Activated CD4-positive, alpha-beta T cell treated with anti-CD3 and anti-CD28 coated beads, Interleukin-2, amount 50 U/mL, for 4 hours (primary cell): ENCODE measurements at places on chromosomes 6 and 20.

GRCh38 chr6:63268574-63268973 lies 51.2 kb downstream of the LGSN start:
- no peak for DNase-seq

DNA sequence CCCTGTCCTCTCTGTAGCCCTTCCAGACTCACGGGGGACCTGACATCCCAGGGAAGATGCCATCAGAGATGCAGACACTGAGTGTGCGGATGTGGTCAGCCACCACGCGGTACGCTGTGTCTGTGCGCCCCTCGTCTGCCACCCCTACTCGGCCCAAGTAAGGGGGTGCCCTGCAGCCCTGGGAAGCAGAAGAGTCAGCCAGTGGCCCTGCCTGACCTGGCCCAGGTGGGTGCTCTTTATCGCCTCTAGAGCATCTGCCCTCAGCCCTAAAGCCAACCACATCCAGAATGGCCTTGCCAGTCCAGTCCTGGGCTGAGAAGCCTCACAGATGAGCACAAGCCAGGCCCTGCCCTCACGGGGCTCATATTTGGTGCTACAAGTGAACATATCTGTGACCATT lies 5.9 kb downstream of the AARS2 start:
- no peak for DNase-seq

GRCh38 chr6:160347259-160348222 lies 637 bp upstream of the SLC22A3 start:
- DNase-seq = no peak

- no peak for DNase-seq
These were observed 30.0 kb downstream of the SLC22A3 start for GRCh38 chr6:160378218-160378617.

- no peak for DNase-seq
These were observed 13.1 kb upstream of the RAET1L start for GRCh38 chr6:150038202-150039062.

DNA sequence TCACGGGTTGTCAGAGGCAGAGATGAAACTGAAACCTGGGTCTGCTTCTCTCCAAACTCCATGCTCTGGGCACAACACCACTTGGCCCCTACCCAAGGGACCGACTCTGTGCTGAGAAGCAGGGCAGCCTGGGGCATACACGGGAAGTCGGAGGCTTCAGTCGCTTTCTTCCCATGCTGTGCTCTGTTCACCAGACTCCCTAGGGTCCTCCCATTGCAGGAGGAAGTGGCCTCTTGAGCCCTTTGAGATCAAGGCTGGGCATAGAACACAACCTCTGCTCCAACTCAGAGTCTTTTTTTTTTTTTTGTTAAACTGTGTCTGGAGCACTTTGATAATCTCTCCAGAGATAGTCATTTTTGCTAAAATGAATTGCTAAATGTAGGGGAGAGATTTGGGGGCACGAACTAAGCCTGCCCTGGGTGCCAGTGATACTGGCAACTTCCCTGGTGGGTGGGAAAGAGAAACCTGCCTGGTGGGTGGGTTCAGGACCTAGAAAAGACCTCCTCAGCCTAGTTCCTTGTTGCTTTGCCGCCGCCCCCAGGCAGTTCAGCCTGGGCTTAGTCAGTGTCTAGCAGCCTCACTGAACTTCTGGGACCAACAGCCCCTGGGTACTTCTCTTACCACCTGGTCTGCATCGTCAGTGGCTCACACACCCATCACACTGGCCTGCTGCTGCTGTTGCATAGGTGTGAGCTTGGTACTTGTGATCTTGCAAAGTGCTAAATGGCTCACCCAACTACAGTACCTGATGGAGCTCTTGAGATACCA lies 62.0 kb downstream of the PPP1R14C start:
- DNase-seq = no peak

GRCh38 chr6:133248241-133249001 lies 7.3 kb downstream of the EYA4 start:
- DNase-seq = no peak

DNA sequence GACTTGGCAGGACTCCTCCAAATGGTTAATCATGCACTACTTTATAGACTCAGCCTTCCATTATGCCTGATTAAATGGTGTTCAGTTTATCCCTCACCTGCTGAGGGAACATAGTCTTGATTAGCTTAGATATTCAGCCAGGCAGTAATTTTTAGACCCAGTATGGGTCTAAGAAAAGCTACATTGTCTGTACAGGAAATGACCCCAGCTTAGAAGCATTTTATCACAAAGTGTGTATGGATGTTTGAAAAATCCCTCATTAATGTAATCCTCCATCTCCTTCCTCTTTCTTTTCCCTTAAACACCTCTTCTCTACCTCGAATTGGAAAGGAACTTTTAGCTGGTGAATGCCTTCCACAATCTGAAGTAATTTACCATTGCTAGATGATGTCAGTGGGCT lies 252.2 kb upstream of the BMP2 start:
- no peak for DNase-seq

- peak; percentile 66 for DNase-seq
These were observed 39.8 kb downstream of the GNAS start for GRCh38 chr20:58892141-58892931.

DNA sequence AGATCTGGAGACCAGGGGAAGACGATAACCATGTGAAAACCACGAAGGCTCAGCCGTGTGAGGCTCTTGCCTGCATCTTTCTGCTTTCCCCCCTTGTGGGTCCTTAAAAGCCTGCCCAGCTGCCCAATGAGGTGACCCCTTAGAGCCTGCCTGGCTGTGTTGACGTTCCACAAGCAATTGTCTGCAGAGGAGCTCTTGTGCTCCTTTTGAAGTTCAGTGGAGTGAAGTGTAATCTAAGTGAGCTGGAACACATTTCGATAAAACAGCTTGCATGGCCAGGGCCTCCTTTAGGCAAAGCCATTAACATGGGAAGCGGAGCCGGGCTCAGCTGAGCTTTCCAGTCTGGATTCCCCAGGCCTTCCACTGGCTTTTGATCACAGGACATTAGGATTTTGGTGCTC lies 27.3 kb upstream of the TCP11 start:
- DNase-seq = no peak

DNA sequence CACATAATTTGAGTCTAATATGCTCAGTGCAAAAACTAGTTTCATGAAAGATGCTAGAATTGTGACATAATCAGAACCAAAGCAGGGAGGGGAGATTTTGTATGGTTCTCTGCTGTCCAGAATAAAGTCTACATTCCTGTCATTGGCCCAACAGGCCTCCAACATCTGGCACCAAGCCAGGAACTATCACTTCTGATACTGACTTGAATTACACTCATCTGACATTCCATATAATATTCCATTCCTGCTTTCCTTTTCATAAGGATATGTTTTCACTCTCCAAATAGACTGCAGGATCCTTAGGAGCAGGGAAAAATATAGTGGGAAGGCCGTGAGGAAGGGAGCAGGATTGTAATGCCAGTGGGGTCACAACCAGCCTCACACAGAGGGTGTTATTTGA lies 84.6 kb upstream of the BTN3A2 start:
- no peak for DNase-seq

- no peak for DNase-seq
These were observed 515.5 kb downstream of the COL12A1 start for GRCh38 chr6:74690365-74690764.

GRCh38 chr6:21501021-21501354 lies 92.6 kb upstream of the SOX4 start:
- DNase-seq = no peak

GRCh38 chr6:83169106-83169505 lies 24.0 kb downstream of the PGM3 start:
- DNase-seq = no peak

GRCh38 chr6:54327631-54328030 lies 19.4 kb downstream of the TINAG start:
- no peak for DNase-seq

GRCh38 chr6:31622684-31623091 lies 2.2 kb downstream of the PRRC2A start:
- DNase-seq = no peak

DNA sequence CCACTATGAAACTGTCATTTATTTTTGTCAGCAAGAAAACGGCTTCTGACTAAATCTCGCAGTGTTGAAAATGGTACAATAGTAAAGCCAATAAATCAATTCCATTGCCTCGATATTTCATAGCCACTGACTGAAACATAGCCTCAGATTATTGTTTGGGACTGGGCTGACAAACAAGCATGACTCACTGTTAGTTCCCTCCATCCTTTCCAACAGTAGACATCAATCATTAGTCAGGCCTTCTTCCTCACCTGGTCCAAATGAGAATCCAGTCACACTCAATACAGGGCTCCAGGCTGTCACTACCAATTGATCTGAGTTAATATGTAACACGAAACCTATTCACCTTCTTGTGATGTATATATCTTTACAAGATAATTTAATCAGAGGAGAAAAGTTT lies 66.1 kb downstream of the ADGRB3 start:
- no peak for DNase-seq

DNA sequence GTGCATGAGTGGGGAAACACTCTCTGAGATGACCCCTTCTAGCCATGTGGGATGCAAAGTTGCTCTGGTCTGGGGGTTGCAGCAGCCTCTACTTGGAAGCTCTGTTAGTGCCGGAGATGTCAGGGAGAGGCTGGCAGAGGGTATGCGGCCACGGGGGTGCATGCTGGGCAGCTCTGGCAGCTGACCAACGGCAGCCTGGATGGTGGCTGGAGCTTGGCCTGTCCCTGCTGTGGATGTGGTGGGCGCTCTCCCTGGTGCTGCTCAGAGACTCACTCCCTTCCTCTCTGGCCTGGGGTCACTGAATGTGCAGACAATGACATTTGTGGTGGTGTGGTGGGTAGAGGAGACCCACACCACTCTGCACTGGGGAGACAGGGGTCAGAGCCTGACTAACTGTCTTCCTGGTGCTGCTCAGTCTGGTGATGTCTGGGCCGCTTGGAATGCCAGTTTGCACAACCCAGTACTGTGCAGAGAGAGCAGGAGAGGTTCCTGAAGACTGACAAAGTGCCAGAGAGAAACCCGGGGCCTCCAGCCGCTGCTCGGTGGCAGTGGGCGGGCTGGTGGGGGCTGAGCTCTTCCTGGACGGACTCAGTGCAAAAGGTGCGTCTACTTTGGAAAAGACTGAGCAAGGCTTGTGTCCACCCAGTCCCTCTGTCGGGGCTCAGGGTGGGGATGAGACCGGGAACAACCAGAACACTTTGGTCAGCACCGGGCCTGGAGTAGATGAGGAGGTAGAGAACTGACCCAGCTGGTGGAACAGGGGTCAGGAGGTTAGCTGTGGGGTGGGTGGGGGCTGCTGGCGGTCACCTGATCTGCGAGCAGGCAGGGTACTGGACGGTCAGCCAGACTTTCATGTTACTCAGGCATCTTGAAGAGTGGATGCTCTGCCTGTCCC lies 2.7 kb downstream of the MYT1 start:
- no peak for DNase-seq

GRCh38 chr6:42505385-42505718 lies 53.6 kb upstream of the TRERF1 start:
- no peak for DNase-seq

DNA sequence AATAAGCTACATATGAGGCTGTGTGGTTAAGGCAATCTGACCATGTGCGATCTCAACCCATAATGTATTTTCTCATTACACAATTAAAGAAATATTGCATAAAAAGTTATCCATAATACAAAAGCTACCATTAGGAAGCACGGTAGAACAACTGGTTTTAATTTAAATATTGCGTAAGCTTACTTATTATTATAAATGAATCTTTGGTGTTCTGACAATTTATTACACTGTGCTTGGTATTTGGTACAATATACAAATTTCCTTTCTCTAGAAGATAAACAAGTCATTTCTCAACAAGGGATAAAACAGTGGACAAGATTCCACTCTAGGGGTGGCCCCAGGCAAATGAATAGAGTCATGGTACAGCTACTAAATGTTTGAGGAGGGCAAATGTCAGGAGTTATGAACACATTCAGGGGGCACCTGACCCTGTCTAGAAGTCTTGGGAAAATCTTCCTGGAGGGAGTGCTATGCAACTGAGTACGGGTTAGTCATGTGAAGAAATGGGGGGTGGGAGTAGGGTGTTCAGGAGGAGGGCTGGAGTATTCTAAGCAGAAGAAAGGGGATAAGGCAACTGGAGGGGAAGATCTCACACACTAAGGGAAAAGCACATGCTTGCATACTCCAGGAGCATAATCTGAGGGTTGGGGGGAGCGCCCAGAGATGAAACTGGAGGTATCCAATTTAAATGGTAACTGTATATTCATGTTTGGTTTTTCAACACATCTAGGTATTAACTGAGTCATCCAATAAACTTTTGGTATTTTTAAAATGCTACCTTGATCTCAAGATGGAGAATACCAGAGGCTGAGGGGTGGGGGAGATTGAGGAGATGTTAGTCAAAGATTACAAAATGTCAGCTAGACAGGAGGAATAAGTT lies 296.9 kb upstream of the SGK1 start:
- DNase-seq = no peak

GRCh38 chr6:148295261-148295887 lies 47.3 kb upstream of the SASH1 start:
- no peak for DNase-seq

- no peak for DNase-seq
These were observed 273.0 kb downstream of the PLCB1 start for GRCh38 chr20:8404912-8405635.

DNA sequence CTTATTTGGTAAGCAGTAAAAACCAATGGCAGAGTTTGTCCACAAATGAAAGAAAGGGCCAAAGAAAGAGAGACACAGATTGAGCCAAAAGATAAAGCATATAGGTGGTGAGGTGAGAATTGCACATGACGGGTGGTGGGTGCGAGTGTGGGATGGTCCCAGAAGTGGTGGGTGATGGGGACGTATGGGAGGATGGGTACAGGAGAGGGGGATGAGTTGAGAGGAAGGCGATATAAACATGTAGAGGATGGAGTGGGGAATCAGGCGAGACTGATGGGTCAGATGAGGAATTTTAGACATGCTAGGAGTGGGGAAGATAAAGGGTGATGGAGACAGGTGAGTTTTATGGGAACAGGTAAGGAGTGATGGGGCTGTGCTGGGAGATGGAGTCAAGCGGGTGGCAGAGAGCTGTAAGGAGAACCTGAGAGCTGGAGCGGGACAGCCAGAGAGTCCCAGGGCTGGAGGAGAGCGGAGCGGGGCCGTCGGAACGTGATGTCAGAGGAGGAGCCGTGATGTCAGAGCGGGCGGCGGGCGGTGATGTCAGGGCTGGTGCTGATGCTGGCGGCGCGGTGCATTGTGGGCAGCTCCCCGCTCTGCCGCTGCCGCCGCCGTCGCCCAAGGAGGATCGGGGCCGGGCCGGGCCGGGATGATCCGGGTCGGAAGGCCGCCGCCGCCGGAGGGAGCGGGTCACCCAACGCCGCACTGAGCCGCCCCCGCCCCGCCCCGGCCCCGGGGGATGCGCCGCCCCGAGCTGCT lies at the start of gene TTBK1:
Gene TTBK1 (plus strand): TSS at position 574 of the 756 bp plus-strand sequence. CDS start 3,180 bp downstream, outside the sequence.
- DNase-seq = no peak

GRCh38 chr6:135212020-135212806 lies 31.1 kb downstream of the MYB start:
- DNase-seq = no peak

GRCh38 chr20:55057779-55058415 lies 582.5 kb downstream of the DOK5 start:
- DNase-seq = no peak

GRCh38 chr6:4320860-4321259 lies 185.5 kb upstream of the ECI2 start:
- DNase-seq = no peak

- no peak for DNase-seq
These were observed 589.7 kb downstream of the CBLN4 start for GRCh38 chr20:55415567-55416142.
